ENCODE measurements at places on chromosomes 5 and 9. TPM values are rescaled to one million over a fixed set of nuclear protein-coding genes. Genes with fewer than 3 reads are reported as not detected.
A peak's percentile ranks its signal among the peaks of the same experiment; 100 is the strongest.

The FGF1 gene
- total RNA-seq = not detected

DNA sequence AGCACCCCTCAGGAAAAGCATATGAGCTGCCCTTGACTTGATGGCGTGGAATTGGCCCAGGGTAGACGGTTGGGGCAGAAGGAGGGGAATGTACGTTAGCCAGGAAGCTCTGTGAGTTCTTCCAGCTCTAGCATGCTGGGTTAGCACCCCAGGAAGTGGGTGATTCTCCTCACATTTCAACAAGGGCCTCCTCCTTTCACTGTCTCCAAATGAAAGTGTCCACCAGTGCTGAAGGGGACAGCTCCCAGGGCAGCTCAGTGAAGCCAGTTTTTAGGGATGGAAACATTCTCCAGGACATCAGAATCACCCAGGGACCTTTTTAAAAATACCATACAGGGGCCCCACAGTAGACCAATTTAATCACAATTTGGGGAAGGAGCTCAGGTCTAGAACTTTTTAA is 17.2 kb upstream of the AFAP1L1 start:
- peak; percentile 37 for DNase-seq

GRCh38 chr9:128148509-128149000 is 698 bp upstream of the LCN2 start:
- no peak for DNase-seq

DNA sequence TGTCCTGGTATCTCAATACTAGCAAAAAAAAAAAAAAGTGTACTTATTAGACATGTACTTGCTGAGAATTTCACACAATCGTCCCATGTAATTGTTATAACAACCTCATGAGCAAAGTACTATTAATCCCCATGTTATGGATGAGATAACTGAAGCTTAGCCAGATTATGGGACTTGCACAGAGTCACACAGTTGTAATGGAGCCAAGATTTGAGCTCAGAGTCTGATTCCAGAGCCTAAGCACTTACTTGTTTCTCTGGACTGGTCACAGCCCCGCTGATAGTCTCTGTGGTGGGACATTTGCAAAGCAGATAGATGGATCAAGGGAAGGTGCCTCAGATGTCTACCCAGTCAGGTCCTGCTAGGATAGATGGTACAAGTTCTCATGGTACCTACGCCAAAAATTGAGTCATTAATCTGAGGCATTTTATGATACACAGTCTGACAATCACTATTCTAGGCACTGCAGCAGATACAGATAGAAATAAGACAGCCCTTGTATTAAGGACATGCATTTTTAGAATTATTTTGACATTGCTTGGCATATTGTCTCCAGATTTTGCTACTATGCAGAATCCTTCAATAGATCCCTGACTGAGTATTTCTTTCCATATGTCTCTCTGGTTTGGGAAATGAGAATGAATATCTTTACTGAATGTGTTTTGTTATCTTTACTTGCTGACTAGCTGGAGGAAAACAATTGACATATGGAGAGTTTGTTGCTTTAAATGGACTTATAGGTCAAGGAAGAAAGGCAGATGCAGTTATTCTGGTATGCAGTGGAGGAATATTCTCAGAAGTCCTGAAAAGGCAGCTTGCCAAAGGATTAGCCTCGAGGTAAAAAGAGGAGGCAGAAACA is 149.5 kb downstream of the ADAMTSL1 start:
- no peak for DNase-seq

DNA sequence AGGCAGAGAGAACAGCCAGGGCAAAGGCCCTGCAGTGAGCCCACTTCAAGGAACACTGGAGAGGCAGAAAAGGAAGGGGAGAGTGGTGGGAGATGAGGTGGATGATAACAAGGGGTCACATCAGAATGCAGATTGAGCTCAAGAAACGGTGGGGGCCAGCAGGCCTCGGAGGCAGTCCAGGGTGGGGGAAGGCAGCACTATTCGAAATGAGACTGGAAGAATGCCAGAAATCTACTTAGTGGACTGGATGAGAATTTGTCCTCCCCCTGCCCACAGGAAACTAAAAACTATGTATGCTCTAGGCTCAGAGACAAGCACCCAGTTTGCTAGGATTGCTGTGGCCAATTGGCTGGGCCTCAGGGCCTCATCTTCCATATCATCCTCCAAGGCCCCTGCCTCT is 148.7 kb downstream of the ADAMTS12 start:
- no peak for DNase-seq

GRCh38 chr5:53123702-53124101 is 14.1 kb upstream of the MOCS2 start:
- no peak for DNase-seq

DNA sequence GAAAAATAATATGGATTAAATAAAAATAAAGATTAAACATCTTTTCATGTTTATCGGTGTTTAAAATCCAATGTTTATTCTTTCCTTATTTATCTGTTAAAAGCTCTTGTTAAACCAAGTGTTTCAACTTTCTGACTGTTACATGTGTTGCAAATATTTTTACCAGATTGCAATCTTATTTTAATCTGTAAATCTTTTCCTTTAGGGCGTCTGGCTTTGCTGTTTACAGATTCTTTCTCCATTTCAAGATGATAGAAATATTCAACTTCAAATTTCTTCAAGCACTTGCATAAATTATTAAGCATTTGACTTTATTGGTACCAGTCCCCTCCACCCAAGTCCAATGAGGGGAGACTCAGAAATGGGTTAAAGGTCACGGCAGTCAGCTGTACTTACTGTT is 16.9 kb upstream of the ABCA1 start:
- no peak for DNase-seq

The PDGFRB gene
- 1.0 TPM for total RNA-seq

DNA sequence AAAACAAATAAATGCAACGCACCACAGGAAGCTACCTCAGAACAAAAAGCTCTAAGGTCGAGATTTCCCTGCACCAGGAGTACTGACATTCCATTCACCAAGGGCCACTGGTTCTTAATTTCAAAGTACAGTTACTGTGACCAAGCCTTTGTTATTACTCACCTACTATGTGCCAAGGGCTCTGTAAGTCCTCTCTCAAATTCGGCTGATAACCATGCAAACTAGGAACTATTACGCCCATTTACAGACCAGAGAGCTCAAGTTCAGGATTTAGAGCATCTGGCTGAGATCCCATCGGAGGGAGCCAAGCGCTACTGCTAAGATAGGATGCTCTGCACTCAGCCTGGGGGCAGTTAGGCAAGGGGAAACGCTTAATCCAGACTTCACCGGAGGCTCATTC is 5.6 kb downstream of the MYO10 start:
- DNase-seq = no peak

The IFNA13 gene
- not detected for total RNA-seq

- DNase-seq = no peak
These were observed 6.5 kb downstream of the PPP6C start for GRCh38 chr9:125183054-125183453.

The ANKRD18A gene
- 8.1 TPM for total RNA-seq

The CDC20B gene
- not detected for total RNA-seq

- no peak for DNase-seq
These were observed 30.2 kb downstream of the RASGEF1C start for GRCh38 chr5:180178531-180179441.

The ANKRD34B gene
- not detected for total RNA-seq

DNA sequence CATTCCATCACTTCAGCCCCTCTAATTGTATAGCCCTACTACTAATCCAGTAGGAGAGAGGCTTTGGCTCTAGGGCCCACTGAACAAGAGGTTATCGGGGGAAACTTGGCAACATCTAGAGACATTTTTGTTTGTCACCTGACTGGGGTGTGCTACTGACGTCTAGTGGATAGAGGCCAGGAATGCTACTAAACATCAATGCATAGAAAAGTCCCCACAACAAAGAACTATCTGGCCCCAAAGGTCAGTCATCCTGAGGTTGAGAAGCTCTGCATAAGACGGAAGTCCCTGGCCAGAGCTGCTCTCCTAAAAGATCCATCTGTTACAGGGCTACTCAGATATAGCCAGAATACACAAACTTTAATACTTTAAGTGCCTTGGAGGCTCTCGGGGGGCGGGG is 570.6 kb upstream of the KLF4 start:
- no peak for DNase-seq

GRCh38 chr9:4614627-4615026 is 47.5 kb upstream of the PLPP6 start:
- no peak for DNase-seq

DNA sequence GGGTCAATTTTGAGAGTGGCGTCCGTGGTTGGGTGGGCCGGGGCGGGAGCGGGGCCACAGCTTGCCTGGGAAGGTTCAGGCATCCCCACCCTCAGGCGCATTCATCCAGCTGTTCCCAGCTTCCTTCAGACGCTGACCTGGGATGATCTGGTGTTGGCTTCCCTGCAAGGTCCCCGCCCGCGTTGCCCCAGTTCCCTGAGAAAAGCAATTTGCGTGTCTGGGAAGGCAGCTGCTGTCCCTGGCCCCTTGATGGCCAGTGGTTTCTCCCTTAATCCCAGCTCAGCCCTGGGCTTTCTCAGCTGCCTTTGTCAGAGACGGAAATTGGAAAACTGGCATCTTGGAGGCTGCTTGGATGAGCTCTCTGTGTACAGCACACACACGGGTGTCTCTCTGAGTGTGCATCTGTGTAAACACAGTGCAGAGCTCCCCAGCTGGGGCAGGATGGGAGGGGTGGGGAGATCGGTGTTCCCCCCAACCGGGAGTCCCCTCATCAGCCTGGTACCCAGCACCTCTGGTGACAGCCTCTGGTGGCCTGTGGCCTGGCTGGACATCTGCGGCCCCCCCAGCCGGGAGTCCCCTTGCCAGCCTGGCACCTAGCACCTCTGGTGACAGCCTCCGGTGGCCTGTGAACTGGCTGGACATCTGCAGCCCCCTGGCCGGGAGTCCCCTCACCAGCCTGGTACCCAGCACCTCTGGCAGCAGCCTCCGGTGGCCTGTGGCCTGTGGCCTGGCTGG is 94.0 kb downstream of the COL5A1 start:
- DNase-seq = no peak

DNA sequence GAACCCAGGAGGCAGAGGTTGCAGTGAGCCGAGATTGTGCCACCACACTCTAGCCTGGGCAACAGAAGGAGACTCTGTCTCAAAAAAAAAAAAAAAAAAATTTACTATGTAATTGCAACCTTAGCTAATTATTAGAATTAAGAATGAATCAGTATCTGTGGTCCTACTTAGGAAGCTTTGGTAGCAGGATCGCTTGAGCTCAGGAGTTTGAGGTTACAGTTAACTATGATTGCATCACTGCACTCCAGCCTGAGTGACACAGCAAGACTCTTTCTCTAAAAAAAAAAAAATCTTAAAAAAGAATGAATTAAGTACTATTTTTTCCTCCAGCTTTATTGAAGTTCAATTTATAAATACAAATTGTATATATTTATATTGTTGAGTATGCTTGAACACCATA is 16.7 kb downstream of the NDUFAF2 start:
- DNase-seq = no peak

- no peak for DNase-seq
These were observed 182.0 kb downstream of the GIN1 start for GRCh38 chr5:102937894-102938293.

GRCh38 chr9:116461632-116462031 is 225.5 kb upstream of the TRIM32 start:
- no peak for DNase-seq

The SOX30 gene
- 0.36 TPM for total RNA-seq

GRCh38 chr5:9850456-9850855 is 220.3 kb upstream of the TAS2R1 start:
- DNase-seq = no peak

The HTR1A gene
- total RNA-seq = not detected

The MACIR gene
- 5.5 TPM for total RNA-seq

DNA sequence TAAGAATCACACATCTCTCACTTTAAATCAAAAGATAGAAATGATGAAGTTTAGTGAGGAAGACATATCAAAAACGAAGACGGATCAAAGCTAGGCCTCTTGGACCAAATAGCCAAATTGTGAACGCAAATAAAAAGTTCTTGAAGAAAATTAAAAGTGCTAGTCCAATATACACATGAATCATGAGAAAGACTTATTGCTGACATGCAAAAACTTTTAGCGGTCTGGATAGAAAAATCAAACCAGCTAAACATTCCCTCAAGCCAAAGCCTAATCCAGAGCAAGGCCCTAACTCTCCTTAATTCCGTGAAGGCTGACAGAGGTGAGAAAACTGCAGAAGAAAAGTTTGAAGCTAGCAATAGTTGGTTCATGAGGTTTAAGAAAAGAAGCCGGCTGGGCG is 164.4 kb upstream of the PANK3 start:
- no peak for DNase-seq

GRCh38 chr9:114371973-114372917 is 15.5 kb downstream of the AKNA start:
- peak; percentile 71 for DNase-seq

The CTNND2 gene
- not detected for total RNA-seq

All from activated naive CD4-positive, alpha-beta T cell treated with anti-CD3 and anti-CD28 coated beads for 36 hours (primary cell).